ENCODE measurements at places on chromosomes 7 and 10. TPM values are rescaled to one million over a fixed set of nuclear protein-coding genes. Genes with fewer than 3 reads are reported as not detected.

GRCh38 chr7:86963599-86964230 is 95.7 kb downstream of the ELAPOR2 start:
- no peaks in the 10 kb centered on the region for H3K36me3 ChIP-seq
- no peaks in the 10 kb centered on the region for H3K4me1 ChIP-seq
- no peak overlapping the region for H3K4me3 ChIP-seq
- no peak for DNase-seq
- no peaks in the 10 kb centered on the region for H3K27me3 ChIP-seq
- H3K27ac ChIP-seq, result no peak overlapping the region

DNA sequence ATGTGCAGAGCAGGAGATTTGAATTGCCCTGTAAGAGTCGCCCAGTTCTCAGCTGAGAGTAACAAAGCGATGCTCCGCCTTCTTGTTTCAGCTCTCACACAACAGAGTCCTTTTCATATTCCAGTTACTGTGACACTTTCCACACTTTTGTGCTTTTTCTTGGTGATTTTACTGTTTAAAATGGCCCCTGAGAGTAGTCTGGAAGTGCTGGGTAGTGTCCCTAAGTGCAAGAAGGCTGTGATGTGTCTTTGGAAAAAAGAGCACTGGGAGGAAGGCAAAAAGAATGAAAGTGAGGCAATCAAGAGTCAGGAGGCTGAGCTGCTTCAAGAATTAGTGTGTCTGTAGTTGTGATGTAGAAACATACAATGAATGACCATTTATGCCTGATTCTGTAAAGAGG is 201.2 kb upstream of the SEMA3E start:
- H3K27me3 ChIP-seq, result no peaks in the 10 kb centered on the region
- no peaks in the 10 kb centered on the region for H3K36me3 ChIP-seq
- H3K4me1 ChIP-seq, result no peaks in the 10 kb centered on the region
- no peak for DNase-seq
- H3K4me3 ChIP-seq, result no peak overlapping the region
- H3K27ac ChIP-seq, result no peak overlapping the region

GRCh38 chr10:87983716-87984115 is 120.3 kb downstream of the PTEN start:
- no peak overlapping the region for H3K4me3 ChIP-seq
- H3K36me3 ChIP-seq, result no peaks in the 10 kb centered on the region
- H3K27me3 ChIP-seq, result no peaks in the 10 kb centered on the region
- H3K4me1 ChIP-seq, result no peaks in the 10 kb centered on the region
- H3K27ac ChIP-seq, result no peak overlapping the region
- no peak for DNase-seq

- H3K27me3 ChIP-seq, result no peaks in the 10 kb centered on the region
- no peak overlapping the region for H3K27ac ChIP-seq
- DNase-seq, result no peak
- H3K4me3 ChIP-seq, result no peak overlapping the region
These were observed 262.4 kb downstream of the CDK14 start for GRCh38 chr7:90858546-90858945.

- no peak for DNase-seq
- H3K4me1 ChIP-seq, result no peaks in the 10 kb centered on the region
- H3K36me3 ChIP-seq, result no peaks in the 10 kb centered on the region
- no peak overlapping the region for H3K4me3 ChIP-seq
- H3K27ac ChIP-seq, result no peak overlapping the region
These were observed 75.3 kb upstream of the TAS2R16 start for GRCh38 chr7:123070702-123071286.

The CYP3A7 gene
- not detected for total RNA-seq

DNA sequence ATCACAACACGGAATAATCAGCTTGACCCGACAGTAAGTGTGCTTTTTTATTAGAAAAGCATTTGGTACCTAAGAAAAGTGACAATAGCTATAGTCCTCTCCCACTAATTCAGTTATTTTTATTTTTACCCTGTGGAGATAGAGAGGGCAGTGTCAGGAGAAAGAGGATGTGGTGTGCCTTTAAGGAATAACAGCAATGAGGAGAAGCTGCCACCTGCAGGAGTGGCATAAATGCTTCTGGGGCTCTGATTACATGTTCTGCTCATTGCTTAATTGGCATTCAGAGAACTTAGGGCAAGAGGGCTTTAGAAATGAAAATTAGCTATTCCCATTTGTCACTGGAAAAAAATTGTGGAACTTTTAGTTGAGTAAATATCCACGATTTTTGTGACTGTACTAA is 60.1 kb downstream of the DENND11 start:
- H3K4me3 ChIP-seq, result no peak overlapping the region
- H3K27me3 ChIP-seq, result no peaks in the 10 kb centered on the region
- peaks cover 15% of the 10 kb centered on the region for H3K36me3 ChIP-seq
- no peak for DNase-seq

- H3K27me3 ChIP-seq, result peaks cover 9% of the 10 kb centered on the region
- no peaks in the 10 kb centered on the region for H3K36me3 ChIP-seq
- no peak for DNase-seq
- no peaks in the 10 kb centered on the region for H3K4me1 ChIP-seq
- no peak overlapping the region for H3K27ac ChIP-seq
These were observed 82.0 kb downstream of the MICALL2 start for GRCh38 chr7:1377111-1377909.

DNA sequence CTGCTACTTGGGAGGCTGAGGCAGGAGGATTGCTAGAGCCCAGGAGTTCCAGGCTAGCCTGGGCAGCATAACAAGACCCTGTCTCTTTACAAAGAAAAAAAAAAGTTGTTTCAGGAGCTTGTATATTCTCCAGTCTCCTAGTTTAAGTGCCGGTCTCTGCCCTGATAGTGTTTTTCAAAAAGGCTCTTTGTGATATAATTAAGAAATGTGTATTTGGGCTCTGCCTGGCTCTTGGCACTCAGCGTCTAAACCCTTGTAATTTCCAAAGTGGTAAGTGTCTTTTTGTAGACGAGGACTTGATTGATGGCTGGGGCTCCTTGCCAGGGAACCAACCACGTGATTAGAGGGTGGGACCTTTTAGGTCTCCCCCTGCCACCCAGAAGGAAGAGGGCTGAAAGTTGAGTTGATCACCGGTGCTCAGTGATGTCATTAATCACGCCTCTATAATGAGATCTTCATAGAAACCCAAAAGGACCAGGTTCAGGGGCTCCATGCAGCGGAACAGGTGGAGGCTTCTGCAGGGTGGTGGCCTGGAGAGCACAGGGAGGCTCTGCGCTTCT is 4.4 kb downstream of the EIF3B start:
- H3K4me1 ChIP-seq, result peaks cover 45% of the 10 kb centered on the region
- no peak overlapping the region for H3K27ac ChIP-seq
- H3K27me3 ChIP-seq, result no peaks in the 10 kb centered on the region
- no peak overlapping the region for H3K4me3 ChIP-seq
- H3K36me3 ChIP-seq, result peaks cover 39% of the 10 kb centered on the region

DNA sequence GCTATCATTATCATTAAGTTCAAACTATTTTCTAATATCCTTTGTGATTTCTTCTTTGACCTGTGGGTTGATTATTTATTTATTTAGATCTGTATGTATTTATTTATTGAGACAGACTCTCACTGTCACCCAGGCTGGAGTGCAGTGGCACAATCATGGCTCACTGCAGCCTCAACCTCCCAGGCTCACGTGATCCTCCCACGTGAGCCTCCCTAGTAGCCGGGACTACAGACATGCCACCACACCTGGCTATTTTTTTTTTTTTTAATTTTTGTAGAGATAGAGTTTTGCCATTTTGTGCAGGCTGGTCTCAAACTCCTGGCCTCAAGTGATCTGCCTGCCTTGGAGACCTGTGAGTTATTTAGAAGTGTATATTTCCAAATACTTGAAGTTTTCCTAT is 28.7 kb upstream of the MRPS16 start:
- no peaks in the 10 kb centered on the region for H3K36me3 ChIP-seq
- H3K27me3 ChIP-seq, result no peaks in the 10 kb centered on the region
- DNase-seq, result no peak

The MACC1 gene
- total RNA-seq, result 0.37 TPM

The GPR15LG gene
- not detected for total RNA-seq

DNA sequence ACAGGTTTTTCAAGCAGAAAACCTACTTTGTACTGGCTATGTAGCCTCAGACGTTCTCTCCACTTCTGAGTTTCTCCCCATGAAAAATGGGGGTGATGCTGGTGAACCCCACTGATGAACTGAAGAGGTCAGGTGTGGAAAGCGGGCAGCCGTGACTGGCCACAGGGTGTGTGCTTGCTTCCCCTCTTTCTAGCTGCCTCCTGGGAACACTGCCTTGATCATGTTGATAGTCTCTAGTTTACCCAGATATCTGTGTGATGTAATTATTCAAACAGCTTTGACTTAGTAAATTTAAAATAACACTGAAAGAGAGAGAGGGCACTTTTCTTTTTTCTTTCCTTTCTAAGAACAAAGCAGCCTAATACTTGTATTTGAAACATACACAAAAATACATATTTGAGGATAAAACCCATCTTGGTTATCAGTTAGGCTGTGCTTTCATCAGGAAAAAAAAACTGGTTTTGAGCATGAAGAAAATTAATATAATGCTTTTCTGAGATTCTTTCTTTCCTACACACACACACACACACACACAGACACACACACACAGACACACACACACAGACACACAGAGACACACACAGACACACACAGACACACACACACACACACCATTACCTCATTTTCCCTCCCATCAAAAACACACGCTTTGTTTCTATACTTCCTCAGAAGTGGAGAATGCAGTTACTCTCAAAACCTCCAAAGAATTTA is 76.7 kb downstream of the MACC1 start:
- no peak for DNase-seq
- H3K4me1 ChIP-seq, result no peaks in the 10 kb centered on the region
- H3K27me3 ChIP-seq, result no peaks in the 10 kb centered on the region
- H3K4me3 ChIP-seq, result no peak overlapping the region
- H3K27ac ChIP-seq, result no peak overlapping the region
